ENCODE measurements at places on chromosomes 2 and 18.

DNA sequence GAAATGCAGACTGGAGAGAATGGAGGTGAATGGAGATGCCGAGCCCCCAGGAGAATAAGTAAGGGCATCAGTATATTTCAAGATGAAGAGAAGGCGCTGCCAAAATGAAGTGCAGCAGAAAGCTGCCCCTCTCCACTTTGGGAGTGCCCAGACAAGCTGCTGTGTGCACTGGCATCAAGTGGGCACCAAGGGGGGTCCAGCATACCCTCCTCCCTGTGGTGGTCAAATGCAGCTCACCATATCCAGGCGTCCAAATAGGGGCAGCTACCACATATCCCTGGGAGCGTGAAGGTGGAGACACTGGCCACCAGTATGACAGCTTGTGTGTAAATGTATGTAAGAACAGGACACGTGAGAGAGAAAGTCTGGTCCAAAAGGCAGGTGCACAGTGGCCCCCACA lies 236.6 kb downstream of the KLHL29 start:
- DNase-seq = no peak

- DNase-seq = no peak
These were observed 11.1 kb downstream of the HS6ST1 start for GRCh38 chr2:128307595-128307994.

GRCh38 chr18:45978084-45978483 lies 11.0 kb upstream of the EPG5 start:
- no peak for DNase-seq

DNA sequence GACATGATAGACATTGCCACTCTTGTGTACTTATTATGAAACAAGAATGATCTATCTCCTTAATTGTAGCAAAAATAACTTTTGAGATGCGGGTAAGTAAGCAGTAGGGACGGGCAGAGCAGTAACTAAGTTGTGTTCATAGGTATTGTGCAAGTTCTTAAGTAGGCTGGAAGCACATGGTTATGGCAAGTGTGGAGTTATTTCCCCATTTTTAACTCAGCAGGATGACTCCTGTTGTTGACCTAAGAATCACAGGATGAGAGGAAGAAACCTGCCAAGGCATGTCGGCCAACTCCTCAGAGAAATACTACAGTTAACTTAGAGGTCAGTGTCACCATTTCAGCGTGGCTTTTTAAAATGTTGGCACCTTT lies 51.1 kb upstream of the FN1 start:
- DNase-seq = no peak

DNA sequence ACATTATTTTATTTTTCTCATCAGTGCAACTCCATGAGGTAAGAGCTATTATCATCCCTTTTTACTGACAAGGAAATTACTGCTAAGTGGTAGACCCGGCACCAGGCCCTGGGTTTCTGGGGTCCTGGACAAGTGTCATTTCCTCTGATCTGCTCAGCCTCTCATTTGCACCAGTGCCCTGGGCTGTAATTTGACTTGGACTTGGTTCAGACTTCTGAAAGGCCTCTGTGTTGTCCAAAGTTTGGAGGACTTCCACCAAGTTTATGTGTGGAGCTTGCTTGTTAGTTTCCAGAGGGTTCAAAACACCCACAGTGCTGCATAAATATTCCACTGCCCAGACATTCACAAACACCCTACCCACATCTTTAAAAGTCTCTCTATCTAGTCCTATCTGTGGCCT lies 44.0 kb upstream of the PPP1CB start:
- no peak for DNase-seq

- DNase-seq = no peak
These were observed 211.4 kb downstream of the PRKCE start for GRCh38 chr2:45862843-45863242.

- no peak for DNase-seq
These were observed 406.1 kb upstream of the SOX11 start for GRCh38 chr2:5285872-5286769.

GRCh38 chr2:142870526-142870925 lies 6.9 kb upstream of the KYNU start:
- no peak for DNase-seq

GRCh38 chr2:186664385-186665043 lies 29.3 kb upstream of the FAM171B start:
- no peak for DNase-seq

DNA sequence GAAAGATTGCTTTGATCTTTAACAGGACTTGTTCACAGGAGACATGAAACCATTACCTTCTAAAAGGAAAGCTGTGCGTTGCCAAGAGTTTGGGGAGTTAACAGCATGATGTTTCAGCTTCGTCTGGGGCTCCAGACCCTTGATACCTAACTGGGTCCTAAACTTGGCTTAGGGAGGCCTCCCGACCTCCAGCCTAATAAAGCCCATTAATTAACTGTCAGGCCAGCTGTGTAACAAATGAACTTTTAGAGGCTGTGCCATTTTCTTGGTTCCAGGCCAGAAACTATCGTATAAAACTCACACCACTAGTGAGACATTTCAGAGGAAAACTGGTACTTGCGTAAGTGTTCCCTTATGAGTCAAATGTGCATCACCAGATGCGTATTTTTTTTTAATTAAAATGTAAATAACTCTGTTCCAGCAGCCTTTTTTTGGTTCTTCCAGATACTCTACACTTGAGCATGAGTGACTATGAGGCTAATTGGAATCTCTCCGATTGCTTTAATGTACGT lies 236.5 kb downstream of the BCL2 start:
- DNase-seq = no peak

GRCh38 chr2:240405684-240406313 lies 29.7 kb upstream of the GPC1 start:
- no peak for DNase-seq
